Large intestine (tissue), 12 donors: ENCODE measurements at places on chromosomes 3 and 15. TPM values are rescaled to one million over a fixed set of nuclear protein-coding genes. Genes with fewer than 3 reads are reported as not detected.

Gene WDR93
- 0.30 TPM for polyA plus RNA-seq

Gene AP3B2
- polyA plus RNA-seq, result 10.2 TPM

Gene COLQ
- polyA plus RNA-seq, result 4.7 TPM

Gene NUP210
- polyA plus RNA-seq, result 26.0 TPM

Gene LRRC57
- 22.2 TPM for polyA plus RNA-seq

Gene CCK
- polyA plus RNA-seq, result 119 TPM

Gene GOLGA8K
- 1.6 TPM for polyA plus RNA-seq

Gene CCDC39
- polyA plus RNA-seq, result not detected

Gene MINDY2
- polyA plus RNA-seq, result 12.3 TPM
